ENCODE measurements at places on chromosomes 3 and 15.

DNA sequence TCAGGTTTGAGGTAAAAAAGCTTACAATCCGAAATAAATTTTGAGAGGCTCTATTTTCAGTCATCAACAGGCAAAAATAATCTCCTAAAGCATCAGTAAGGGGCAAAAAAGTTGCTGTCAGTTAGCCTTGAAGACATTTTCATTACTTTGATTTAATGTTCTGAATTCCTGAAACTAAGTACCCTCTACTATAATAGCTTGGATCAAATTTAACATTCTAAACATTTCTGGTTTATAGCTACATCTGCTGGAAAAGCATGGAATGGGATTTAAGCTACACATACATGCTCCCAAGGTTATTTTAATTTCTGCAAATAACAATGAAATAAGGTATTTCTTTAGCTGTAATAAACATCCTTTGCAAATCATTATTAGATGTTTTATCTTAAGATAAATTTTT, 245.4 kb downstream of the ULK4 start:
- no peak for DNase-seq

GRCh38 chr15:55700876-55701275, 42.1 kb downstream of the PRTG start:
- no peak for DNase-seq

DNA sequence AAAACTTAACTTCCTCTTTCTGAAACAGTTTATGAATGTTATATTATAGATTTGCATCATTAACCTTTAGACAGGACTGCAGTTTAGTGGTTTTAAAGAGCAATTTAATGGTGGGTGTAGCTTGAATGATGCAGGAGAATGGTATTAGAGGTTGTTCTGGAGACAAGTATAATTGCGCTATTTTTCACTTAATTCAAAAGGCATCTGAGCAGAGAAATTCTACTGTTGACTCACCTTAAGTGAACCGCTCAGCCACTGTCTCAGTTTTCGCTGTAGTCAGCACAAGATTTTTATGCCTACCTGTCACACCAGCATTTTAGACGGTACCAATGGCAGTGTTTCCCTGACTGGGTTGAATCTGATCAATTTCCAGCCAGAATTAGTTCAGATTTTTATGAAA, 348.8 kb upstream of the DCBLD2 start:
- DNase-seq: no peak

- DNase-seq: no peak
Observed at GRCh38 chr3:69443457-69443920, 57.6 kb upstream of the FRMD4B start.

GRCh38 chr3:141434255-141434654, 52.6 kb upstream of the RASA2 start:
- no peak for DNase-seq

DNA sequence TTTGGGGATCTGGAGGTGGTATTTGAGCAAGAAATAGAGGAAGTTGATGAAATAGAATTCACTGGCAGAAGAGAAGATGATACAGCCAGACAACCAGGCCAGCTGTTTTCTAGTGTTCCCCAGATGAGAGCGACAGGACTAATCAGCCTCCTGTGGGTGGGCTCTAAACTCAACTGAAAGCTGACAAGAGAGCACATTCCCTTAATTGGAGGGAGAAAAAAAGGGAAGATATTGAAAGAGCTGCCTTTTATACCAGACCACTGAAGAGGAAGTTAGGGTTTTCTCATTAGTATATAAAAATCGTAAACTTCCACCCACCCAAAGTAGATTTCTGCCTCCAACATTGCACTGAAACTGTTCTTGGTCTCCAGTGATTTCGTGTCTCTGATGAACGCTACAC, 6.5 kb upstream of the TM4SF19 start:
- no peak for DNase-seq

DNA sequence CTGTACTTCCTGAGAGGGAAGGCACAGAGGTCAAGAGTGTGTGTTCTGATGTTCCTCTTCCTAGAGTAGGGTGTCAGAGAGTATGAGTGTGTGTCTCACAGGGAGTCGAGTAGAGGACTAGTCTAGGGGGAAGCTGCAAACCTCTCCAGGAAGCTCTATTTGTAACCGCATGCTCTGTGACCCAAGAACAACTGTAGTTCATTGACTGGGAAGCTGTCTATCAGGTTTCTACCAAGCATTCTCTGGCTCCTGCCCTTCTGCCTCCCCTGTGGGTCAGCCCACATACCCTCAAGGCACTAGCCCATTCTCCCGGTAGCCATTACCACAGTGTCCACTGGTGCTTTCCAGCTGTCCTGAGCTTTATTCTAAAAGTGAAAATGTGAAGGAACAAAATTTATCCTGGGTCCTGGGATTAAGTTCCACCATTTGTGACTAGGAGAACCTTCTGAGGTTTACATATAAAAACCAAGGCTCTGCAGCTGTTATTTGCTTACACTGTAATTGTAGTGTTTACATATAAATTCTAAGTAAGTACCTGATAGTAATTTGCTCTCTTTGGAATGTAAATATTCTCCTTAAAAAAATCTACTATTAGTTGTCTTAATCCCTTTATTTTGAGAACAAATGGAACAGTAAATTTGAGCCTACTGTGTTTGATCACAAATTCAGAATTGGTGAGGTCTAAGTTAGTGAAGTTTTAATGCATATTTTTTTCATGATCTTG, 40.7 kb downstream of the MYRIP start:
- DNase-seq: no peak

GRCh38 chr15:63597038-63597790, at the start of gene FBXL22:
Gene FBXL22, plus strand, starts transcription at chr15:63597387. Its CDS starts 6 bp downstream, at chr15:63597393.
- no peak for DNase-seq

- peak; percentile 41 for DNase-seq
Observed at GRCh38 chr3:118882353-118882947, 152.2 kb downstream of the IGSF11 start.

DNA sequence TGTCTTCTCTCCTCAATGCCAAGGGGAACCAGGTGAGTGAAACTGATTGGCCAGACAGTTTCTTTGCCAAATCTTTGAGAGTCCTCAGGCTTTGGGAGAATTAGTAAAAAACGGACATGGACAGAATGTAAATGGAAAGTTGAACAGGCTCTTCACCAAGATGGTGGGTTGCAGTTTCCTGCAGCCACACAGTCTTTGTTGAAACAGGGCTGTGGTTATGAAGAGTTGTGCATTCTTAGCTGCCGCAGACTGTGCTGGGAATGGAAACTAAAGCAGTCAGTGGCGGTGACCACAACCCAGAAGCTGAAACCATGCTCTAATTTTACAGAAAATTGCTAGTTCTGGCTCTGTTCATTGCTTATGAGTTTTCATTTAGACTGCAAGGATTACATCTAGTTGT, 42.1 kb upstream of the TASOR start:
- peak; percentile 39 for DNase-seq

Measured in stimulated activated CD8-positive, alpha-beta memory T cell treated with anti-CD3 and anti-CD28 coated beads, Interleukin-15, amount 100 ng/mL, for 1 hour (primary cell).